Activated naive CD8-positive, alpha-beta T cell treated with anti-CD3 and anti-CD28 coated beads, Interleukin-2, amount 10 ng/mL, durations not matched to agents 7 days and 5 days (primary cell): ENCODE measurements at places on chromosomes 2 and 18. TPM values are rescaled to one million over a fixed set of nuclear protein-coding genes. Genes with fewer than 3 reads are reported as not detected.

DNA sequence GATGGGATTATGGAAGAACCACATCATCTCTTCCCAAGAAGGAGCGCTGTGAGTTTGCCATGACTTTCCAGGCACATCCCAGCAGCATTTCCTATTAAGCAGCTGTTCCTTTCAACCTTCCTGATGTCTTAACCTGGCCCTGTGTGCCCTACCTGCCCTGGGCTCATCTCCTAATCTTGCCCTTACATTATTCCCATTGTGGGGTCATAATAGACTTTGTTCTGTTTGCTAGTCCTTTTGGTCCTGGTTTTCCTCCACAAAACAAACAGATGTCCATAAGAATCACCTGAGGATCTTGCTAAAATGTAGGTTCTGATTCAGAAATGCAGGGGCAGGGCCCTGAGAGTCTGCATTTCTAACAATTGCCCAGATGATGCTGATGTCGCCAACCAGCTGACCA, 38.6 kb upstream of the TANK start:
- no peak overlapping the region for H3K4me3 ChIP-seq
- H3K36me3 ChIP-seq, result peaks cover 1% of the 10 kb centered on the region

DNA sequence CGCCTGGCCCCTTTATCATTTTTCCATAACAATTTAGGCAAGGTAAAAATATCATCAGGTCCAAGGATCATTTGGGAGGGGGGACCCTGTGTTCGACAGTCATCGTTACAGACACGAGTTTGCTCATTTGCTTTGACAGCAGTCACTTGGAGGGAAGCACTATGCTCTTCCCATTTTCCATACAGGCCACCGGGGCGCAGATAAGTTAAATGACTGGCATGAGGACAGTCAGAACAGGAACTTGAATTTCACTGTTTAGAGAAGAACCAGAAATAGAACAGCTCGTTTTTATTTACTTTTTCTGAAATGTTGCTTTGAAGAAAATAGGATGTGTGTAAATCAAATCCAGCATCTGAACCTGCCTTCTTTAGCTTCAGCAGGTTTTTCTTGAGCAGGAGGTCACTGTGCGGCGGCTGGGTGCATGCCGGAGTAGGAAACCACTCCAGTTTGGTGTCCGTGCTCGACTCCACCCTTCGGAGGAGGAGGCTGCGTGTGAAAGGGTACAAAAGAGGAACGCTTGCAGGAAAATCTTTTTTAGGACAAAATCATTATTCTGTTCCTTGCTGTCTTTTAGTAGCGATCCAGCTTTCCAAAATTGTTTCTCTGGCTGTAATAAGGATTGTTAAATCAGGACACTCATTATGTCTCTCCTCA, 15.2 kb downstream of the NPAS2 start:
- H3K4me1 ChIP-seq, result no peaks in the 10 kb centered on the region
- H3K36me3 ChIP-seq, result no peaks in the 10 kb centered on the region
- H3K4me3 ChIP-seq, result no peak overlapping the region
- no peak for DNase-seq
- H3K27ac ChIP-seq, result no peak overlapping the region
- H3K27me3 ChIP-seq, result peaks cover 2% of the 10 kb centered on the region

DNA sequence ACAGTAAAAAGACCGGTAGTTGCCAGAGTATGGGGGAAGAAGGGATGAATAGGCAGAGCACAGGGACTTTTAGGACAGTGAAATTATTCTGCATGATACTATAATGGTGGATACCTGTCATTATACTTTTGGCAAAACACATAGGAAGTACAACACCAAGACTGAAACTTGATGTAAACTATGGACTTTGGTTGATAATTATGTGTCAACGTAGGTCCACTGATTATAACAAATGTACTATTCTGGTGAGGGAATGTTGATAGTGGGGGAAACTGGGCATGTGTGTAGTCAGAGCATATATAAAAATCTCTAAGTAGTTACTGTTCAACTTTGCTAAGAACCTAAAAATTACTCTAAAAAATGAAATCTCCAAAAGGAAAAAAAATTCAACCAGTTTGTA, 629.7 kb downstream of the CCDC85A start:
- H3K4me3 ChIP-seq, result no peak overlapping the region
- H3K27me3 ChIP-seq, result no peaks in the 10 kb centered on the region
- H3K36me3 ChIP-seq, result no peaks in the 10 kb centered on the region
- no peak overlapping the region for H3K27ac ChIP-seq
- no peak for DNase-seq

DNA sequence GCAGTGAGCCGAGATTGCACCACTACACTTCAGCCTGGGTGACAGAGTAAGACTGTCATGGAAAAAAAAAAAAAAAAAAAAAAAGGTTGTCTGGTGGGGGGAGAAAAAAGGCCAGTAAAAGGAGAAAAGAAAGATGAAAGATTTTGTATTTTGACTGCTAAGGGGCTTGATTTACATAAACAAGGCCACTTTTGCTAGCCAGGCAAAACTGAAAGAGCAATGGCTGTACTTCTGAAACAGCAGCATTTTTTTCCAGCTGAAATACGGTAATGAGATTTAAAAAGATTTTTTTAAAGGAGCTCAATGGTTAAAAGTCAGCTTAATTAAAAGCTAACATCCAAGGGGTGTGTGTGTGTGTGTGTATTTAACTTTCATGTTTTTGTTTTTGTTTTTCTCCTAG, 11.3 kb upstream of the OXER1 start:
- no peak for DNase-seq
- peaks cover 7% of the 10 kb centered on the region for H3K36me3 ChIP-seq
- H3K4me3 ChIP-seq, result no peak overlapping the region
- no peak overlapping the region for H3K27ac ChIP-seq

GRCh38 chr2:108477099-108477498, 28.1 kb downstream of the GCC2 start:
- DNase-seq, result no peak
- H3K36me3 ChIP-seq, result peaks cover 30% of the 10 kb centered on the region
- no peak overlapping the region for H3K4me3 ChIP-seq
- no peaks in the 10 kb centered on the region for H3K27me3 ChIP-seq
- no peak overlapping the region for H3K27ac ChIP-seq
- no peaks in the 10 kb centered on the region for H3K4me1 ChIP-seq

DNA sequence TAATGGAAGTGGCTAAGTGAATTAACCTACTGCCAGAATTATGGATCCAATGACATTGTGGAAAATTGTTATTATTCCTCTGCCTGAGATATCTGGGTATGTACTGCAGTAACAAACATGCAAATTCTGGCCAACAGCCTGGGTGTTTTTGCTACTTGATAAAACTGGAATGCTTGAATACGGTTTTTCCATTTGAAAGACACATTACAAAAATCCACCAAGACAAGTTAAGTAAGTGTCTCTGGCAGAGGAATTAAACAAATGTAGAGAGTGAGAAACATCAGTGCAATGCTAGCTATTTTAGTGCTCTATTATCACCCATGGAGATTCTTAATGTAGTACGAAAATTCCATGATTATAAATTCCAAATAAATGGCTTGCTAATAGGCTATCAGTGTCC, 312.4 kb upstream of the MEIS1 start:
- H3K27me3 ChIP-seq, result no peaks in the 10 kb centered on the region
- no peak overlapping the region for H3K4me3 ChIP-seq
- no peaks in the 10 kb centered on the region for H3K36me3 ChIP-seq
- no peak overlapping the region for H3K27ac ChIP-seq
- no peaks in the 10 kb centered on the region for H3K4me1 ChIP-seq

- peaks cover 17% of the 10 kb centered on the region for H3K4me1 ChIP-seq
- H3K27me3 ChIP-seq, result peaks cover 49% of the 10 kb centered on the region
- H3K27ac ChIP-seq, result no peak overlapping the region
- H3K36me3 ChIP-seq, result no peaks in the 10 kb centered on the region
These were observed 125.5 kb downstream of the KLHL29 start for GRCh38 chr2:23510471-23510870.

GRCh38 chr2:112085916-112086669, 31.0 kb downstream of the TMEM87B start:
- H3K36me3 ChIP-seq, result peaks cover 69% of the 10 kb centered on the region
- no peak overlapping the region for H3K4me3 ChIP-seq

TEX44 gene
- total RNA-seq, result not detected

- no peak for DNase-seq
- H3K27ac ChIP-seq, result no peak overlapping the region
- no peaks in the 10 kb centered on the region for H3K27me3 ChIP-seq
- H3K4me3 ChIP-seq, result no peak overlapping the region
- H3K36me3 ChIP-seq, result no peaks in the 10 kb centered on the region
These were observed 590.2 kb downstream of the EPHA4 start for GRCh38 chr2:220981926-220982325.

- H3K4me1 ChIP-seq, result no peaks in the 10 kb centered on the region
- H3K27ac ChIP-seq, result no peak overlapping the region
- no peaks in the 10 kb centered on the region for H3K36me3 ChIP-seq
- DNase-seq, result no peak
- H3K4me3 ChIP-seq, result no peak overlapping the region
- H3K27me3 ChIP-seq, result peaks cover 7% of the 10 kb centered on the region
These were observed 176.4 kb upstream of the REV1 start for GRCh38 chr2:99666256-99666655.

STRN gene
- 32.2 TPM for total RNA-seq
